ENCODE measurements at places on chromosomes 3 and 15.

DNA sequence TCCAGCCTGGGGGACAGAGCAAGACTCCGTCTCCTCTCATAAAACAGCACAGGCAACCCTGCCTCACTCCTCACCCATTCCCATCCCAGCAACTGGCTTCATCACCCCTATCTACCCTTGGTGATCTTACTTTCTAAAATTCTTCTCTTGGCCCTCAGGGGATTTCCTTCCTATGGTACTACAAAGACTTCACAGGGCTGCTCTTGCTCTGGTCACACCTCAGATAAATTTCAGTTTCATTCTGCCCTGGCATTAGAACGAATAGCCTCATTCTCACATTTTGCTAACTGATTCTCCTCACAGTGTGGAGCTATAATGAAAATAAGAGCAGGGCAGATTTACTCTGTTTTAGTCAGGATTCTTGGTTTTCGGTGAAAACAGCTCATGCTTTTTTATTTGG, 22.1 kb upstream of the CRBN start:
- DNase-seq, result no peak

GRCh38 chr15:53218666-53219580, 428.8 kb upstream of the ONECUT1 start:
- DNase-seq, result no peak

GRCh38 chr15:75025107-75025506, 1.7 kb downstream of the PPCDC start:
- DNase-seq, result no peak

DNA sequence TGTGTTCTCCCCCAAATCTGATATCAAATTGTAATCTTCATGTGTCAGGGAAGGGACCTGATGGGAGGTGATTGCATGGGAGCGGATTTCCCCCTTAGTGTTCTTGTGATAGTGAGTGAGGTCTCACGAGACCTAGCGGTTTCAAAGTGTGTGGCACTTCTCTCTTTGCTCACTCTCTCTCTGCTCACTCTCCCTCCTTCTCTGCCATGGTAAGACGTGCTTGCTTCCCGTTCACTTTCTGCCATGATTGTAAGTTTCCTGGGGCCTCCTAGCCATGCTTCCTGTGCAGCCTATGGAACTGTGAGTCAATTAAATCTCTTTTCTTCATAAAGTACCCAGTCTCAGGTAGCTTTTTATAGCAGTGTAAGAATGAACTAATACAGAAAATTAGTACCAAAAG, 30.6 kb upstream of the OR5H6 start:
- DNase-seq, result no peak

- DNase-seq, result peak; percentile 12
Observed at GRCh38 chr3:126911162-126912026, 71.5 kb upstream of the PLXNA1 start.

- no peak for DNase-seq
Observed at GRCh38 chr3:103195216-103195615, 760.4 kb downstream of the ZPLD1 start.

DNA sequence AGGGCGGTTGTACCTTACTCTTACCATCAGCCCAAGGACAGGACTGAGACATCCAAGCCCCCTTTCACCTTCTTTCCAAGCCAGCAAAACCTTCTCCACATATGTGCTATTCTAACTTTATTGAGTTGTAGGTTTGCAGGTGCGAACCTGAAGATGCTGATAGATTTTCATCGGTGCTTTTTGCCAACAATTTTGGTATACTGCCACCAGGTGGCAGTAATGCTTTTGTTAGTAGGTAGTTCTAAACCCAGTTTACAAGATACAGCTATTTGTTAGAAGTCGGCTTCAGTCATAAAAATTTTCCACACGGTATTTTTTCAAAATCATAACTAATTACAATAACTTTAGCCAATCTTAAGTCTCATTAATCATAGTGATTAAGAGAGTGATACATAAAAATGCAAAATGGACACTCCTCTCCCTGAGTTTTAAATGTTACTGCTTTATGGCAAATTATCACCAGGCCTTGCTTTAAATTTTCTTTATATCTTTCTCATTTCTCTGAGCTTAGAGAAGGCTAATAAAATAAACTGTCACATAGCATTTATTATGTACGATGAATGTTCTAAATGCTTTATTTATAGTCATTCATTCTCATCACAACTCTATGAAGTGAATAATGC, 636 bp downstream of the TBC1D21 start:
- no peak for DNase-seq

DNA sequence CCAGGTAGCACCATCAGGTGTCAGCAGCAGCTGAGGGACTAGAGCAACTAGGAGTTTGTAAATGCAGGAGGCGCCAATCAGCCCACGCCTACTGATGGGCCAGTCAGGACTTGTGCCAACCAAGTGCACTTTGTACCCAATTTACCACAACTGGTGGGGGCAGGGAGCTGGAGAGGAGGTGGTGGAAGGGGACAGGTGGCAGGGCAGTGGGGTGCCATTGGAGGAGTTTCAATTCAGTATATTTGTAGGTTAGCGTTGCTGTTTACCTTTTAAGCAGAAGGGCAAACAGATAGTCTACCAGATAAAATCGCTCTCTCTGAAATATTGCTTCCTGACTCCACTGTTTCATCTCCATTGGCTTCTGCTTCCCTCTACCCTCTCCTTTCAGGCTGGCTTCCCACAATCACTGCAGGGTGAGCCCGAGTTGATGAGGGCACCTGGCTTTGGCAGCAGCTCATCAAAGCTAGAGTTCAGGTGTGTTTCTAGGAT, 75.7 kb downstream of the TRIM69 start:
- no peak for DNase-seq

DNA sequence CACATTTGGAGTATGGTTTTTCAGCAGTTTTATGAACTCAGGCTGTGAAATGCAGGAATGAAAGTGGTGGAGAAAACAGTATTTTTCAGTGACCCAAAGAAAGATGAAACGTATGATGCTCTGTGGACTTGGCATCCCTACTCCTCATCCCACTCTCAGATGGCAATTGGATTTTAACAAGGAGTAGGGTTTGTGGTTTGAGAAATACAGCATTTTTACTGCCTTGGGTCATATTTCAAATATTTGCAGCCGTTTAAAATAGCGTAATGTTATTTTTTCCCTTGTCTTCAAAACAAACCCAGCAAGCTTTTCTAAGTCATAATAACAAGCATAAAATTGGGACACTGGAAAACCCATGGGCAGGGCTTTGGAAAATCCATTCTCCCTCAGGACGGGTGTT, 117.2 kb upstream of the LRIG1 start:
- no peak for DNase-seq

DNA sequence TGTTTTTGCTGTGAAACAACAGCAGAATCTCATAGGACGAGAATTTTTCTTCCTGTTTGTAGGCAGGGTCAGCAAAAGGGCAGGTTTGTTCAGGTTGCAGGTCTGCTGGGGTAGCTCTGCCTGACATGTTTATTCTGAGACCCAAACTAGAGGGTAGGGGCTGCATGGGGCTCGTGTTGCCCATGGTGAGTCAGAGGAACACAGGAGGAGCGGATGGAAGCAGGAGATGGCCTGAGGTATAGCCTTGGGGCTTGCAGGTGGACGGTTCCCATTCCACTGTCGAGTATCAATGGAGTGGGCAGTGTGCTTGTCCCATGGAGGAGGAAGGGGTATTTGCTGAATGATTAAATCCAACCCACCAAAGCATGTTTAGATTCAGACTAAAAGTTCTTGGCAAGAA, 138.9 kb downstream of the APBA2 start:
- no peak for DNase-seq
